Caudate nucleus (tissue), 63 donors: ENCODE measurements at places on chromosomes 4 and X.

- no peak for DNase-seq
Observed at GRCh38 chr4:102781570-102781969, 20.8 kb upstream of the MANBA start.

- DNase-seq = no peak
Observed at GRCh38 chr4:56626963-56627362, 54.1 kb downstream of the HOPX start.

DNA sequence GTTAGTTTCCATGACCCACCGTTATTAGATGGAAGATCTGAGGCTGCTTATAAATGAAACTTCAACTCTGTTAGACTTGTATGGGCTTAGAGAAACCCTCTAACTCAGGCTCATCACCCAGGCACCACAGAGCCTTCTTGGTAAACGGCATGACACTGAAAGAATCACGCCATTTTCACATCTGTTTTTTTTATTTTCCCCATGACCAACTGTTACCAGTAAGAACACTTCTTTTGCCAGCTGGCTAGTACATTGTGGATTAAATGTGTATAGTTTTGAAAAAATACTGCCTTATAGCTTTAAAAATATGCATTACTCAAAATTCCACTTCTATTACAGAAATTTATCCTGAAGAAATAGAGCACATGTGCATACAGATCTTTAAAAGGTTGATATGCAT lies 48.0 kb upstream of the APELA start:
- DNase-seq = no peak

- no peak for DNase-seq
Observed at GRCh38 chr4:2694691-2695090, 61.4 kb downstream of the TNIP2 start.

- no peak for DNase-seq
Observed at GRCh38 chrX:39409246-39409917, 608.1 kb downstream of the MID1IP1 start.

GRCh38 chr4:139799615-139800014 lies 134.0 kb downstream of the MGST2 start:
- DNase-seq = no peak

GRCh38 chr4:105108971-105109370 lies 37.7 kb upstream of the TET2 start:
- no peak for DNase-seq

DNA sequence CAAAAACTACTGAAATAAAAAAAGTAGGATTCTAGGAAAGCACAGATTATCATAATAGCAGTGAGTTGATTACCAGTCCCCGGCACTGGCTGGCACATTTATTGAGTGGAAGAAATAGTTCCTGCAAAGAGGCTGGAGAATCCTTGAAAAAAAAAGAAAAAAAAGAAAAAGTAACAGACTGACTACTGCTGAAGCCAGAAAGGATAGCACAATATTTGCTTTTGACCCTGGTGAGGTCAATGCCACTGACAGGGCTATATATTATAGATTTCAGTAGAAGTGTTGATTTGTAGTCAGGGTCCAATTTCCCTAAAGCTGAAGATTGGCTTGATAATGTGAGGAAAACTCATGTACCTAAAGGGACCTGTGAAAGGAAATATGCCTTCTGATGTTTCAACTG lies 64.7 kb downstream of the NDNF start:
- DNase-seq = no peak

DNA sequence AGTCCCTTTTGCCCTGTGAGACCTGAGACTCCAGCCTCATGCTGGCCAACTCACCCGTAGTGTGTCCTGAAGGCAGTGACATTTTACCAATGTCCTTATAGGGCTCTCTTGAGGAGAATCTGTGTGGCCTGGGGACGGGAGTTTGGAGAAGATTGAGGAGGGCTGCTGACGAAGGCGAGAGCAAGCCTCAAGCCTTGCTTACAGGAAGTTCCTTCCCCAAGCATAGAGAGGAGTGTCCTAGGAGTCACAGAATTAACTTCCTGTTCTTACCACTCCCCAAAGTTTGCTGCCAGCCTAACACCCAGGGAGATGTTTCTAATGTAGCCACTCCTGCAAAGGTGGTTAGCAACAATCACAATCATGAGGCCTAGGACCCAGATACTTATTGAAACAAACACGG lies at the start of gene NXF3:
NXF3 (minus strand) TSS at position 202 of the 400 bp plus-strand sequence; CDS start at position 82, 120 bp downstream.
- no peak for DNase-seq

DNA sequence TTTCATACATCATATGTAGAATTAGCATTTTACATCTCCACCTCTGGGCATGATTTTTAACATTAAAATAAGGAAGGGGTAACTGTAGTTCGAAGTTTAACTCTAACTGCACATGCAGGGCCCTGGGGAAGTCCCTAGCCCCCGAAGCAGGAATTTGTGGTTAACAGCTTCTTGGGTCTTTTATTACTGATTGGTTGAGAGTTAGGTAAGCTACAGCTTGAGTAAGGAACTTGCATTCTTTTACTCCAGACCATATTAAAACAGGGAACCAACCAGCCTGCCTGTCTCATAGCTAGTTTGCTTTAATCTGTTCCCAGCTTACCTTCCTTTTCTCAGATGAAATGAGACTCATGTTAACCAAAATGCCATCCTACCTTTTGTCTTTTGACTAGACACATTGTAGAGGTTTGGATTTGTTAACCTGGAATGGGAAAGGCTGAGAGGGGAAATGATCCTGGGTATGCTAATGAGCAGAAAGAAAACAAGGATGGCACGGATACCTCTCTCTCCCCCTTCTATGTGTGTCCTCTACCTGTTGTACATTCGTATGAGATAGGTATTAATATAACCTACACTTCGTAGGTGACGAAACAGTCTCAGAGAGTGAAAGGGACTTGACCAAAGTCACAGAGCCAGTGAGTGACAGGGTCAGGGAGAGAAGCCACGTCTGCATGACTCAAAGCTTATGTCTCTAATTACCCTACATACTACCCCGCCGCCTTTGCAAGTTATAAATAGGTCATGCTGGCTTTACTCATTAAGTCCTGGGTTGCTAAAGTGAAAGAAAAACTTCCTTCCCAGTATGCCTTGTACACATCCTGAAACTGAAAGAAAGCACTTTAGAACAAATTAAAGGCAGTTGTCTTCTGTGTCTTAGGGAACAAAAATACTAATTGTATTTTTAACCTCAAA lies 119.5 kb upstream of the AFF2 start:
- no peak for DNase-seq

DNA sequence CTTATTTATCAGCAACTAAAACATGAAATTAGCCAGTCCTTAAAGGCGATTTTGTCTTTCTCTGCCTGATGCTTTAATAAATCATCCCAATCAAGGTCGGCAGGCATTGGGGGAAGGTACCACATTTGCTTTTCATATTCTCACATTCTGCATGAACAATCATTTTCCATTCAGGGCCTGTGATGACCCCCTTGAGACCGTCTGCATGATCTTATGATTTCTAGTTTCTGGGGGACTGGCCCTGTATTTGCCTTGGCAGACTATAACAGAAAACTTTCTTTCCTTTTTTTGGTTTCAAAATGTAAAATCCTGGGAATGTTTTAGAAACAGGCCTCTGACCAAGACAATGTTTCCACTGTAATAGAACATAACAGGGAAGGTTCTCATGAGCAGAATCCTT lies 296.8 kb downstream of the IDS start:
- no peak for DNase-seq

DNA sequence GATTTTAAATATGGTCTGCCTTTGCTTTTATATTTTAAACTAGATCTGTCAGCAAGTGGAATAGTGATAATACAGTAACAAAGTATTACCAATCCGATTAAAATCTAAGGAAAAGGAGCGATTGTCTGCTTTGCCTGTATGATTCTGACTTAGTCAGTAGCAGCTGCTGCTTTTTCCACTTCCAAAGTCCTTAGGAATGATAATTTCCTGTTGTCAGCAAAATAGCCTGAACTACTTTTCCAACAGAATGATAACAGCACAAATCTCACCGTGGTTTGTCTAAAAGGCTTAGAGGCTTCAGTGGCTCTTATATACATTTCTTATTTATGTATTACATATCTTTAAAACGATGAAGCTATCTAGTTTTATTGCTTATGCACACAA lies 290.0 kb downstream of the ANK2 start:
- DNase-seq = no peak

DNA sequence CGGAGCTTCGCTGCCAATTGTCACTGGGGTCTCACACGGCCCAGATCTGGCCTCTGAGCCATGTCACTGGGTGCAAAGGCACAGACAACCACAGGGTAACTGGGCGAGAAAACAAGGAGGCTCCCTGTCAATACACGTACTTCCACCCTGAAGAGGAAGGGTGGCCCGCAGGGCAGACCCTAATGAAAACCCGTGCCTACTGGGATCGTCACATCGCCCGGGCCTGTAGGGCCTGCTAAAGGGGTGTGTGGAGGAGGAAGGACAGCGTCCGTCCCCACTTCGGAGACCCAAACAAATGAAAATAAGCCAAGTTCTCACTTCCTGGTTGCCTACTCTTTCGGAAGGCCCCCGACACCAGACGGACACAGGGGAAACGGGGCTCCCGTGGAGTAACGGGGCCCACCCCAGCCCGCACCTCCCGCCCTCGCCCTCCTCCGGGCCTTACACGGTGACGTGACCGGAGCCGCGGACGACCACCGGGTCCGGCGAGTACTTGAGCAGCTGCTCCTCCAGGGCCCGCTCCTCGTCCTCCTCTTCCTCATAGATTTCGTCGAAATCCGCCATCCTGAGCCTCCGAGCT lies 578 bp downstream of the CHIC2 start:
- DNase-seq = peak; percentile 31

DNA sequence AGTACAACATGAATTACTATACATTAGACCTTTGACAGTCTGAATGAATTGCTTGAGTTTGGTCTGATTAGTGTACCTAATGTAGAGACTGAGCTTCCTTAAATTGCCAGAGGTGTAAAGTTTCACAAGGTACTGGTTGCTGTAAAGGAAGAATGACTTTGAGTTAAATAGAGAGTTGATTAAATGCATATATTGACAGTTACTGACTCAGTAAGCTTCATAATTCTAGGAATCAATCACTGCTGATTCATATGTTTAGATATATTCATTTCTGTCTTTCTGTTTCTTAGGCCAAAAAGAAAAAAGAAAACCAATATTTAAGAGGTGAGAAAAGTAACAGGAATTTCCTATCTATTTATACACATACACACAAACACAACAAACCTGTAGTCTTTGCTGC lies 16.2 kb upstream of the ART3 start:
- no peak for DNase-seq

GRCh38 chrX:133980832-133981588 lies 4.4 kb downstream of the GPC3 start:
- DNase-seq = no peak

DNA sequence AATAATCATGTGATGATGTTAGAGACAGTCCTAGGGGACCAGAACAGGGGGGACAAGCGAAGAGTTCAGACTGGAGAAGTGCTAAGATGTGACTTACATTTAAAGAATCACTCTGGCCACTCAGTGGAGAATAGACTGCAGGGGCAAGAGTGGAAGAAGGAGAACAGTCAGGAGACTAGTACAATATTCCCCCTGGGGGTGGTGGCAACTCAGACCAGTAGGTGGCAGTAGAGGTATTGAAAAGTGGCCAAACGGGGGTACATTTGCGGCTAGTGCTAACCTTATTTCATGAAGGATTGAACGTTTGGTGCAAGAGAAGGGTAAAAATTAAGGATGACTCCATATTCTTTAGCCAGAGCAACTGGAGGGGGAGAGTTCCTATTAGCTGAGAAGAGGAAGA lies 2.7 kb upstream of the BMX start:
- no peak for DNase-seq

GRCh38 chr4:188409851-188410250 lies 270.6 kb downstream of the TRIML1 start:
- no peak for DNase-seq

- DNase-seq = no peak
Observed at GRCh38 chr4:97104666-97105065, 1038.6 kb downstream of the STPG2 start.
